Activated gamma-delta T cell treated with Interleukin-2 at 50 U/mL for 16 hours (primary cell): ENCODE measurements at places on chromosomes 4 and X.

DNA sequence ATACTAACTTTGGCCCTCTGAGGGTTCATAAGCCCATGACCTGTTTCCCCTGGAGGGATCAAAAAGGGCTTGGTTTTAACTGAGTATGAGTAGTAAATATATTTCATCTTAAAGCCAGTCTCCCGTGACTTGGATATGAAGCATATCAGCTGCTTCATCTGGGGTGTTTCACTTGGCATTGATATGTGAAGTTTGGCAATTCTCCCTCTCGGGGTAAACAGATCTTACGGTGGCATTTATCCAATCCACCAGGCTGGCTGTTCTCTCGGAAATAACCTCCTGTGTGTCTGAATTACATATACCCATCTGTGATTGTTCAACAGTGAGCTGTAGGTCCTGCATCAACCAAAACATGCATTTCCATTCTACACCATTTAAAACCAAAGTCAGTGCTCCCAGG is 130.7 kb downstream of the ADAM29 start:
- no peak for DNase-seq

DNA sequence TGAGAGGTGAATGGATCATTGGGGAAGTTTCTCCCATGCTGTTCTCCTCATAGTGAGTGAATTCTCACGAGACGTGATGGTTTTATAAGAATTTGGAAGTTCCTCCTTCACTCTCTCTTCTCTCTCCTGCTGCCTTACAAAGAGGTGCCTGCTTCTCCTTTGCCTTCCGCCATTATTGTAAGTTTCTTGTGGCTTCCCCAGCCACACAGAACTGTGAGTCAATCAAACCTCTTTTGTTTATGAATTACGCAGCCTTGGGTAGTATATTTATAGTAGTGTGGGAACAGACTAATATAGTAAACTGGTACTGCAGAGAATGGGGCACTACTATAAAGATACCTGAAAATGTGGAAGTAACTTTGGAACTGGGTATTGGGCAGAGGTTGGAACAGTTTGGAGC is 7.8 kb upstream of the CTAG2 start:
- DNase-seq: no peak

DNA sequence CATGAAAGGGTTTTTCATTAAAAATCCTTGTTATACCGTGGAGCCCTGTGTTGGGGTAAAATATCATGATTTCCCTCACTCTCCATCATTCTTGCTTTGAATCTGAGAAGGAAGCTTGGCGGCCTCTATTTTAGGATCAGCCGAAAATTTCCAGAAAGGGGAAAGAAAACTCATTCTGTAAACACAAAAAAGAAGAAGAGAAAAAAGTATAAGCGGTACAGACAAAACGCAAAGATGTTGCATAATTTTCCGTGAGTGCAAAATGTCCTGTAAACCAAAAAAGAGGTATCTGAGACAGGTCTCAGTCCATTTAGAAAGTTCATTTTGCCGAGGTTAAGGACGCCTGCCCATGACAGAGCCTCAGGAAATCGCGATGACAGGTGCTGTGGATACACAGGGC is 5.3 kb downstream of the CSF2RA start:
- DNase-seq: no peak

DNA sequence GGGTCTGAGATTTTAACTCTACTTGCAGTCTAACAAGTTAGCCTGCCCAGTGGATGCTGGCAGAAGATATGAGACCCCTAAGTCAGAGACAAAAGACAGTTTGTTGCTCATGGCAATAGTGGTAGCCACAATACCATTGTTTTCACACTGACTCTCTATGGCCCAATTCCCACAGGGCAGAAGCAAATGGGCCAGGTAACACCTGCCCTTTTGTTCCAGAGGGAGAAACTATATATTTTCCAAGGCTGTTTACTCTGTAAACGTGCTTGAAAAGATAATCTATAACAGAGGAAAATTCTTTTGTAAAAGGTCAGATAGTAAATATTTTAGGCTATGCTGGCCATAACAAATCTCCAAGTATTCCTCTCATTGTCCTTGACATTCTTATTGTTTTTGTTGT is 57.2 kb upstream of the NPNT start:
- DNase-seq: no peak

DNA sequence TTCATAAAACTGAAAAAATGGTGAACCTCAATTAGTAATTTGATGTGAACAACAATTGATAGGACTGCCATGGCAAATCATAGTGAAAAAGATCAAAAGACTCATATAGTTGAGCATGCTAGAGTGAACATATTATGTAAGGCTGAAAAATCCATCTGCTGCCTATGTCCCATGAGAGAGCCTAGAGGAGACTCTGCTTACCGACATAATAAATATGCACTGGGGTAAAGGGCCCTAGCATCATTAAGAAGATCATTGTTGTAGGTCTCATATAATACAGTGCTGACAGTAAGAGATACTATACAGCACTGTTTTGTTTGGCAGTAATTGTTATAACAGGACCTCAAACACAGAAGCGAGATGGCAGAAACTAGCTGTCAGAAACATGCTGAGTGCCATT is 229.0 kb downstream of the PABPC4L start:
- DNase-seq: no peak

- no peak for DNase-seq
These were observed 12.9 kb downstream of the NHSL2 start for GRCh38 chrX:71923516-71923915.

DNA sequence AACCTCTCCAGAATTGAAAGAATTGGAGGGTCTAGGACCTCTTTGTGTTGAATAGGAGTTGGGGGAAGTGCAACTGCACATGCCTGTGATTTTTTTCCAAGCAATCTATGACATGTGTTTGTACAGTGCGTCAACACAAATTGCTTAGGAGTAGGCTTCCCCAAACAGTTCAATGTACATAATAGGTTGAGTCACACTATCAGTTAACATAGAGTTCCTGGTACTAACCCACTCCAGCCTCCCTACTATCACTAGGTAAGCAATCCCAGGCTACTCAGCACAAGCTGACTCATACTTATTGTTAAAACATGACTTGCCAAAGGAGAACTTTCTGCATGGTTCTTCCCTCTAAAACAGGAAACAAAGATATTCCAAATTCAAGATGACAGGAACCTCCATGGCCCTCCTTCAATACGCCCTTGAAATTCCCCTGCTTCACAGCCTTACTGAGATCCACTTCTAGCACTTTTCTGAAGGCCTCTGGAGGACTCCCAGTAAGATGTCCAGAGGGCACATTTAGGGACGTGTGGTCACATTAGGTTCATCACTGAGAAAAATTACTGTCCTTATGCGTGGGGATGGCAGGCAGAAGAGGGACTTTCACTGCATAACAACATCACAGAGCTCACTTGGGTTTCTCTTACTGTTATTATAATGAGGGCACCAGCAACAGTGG is 8.4 kb upstream of the VSIG1 start:
- no peak for DNase-seq

DNA sequence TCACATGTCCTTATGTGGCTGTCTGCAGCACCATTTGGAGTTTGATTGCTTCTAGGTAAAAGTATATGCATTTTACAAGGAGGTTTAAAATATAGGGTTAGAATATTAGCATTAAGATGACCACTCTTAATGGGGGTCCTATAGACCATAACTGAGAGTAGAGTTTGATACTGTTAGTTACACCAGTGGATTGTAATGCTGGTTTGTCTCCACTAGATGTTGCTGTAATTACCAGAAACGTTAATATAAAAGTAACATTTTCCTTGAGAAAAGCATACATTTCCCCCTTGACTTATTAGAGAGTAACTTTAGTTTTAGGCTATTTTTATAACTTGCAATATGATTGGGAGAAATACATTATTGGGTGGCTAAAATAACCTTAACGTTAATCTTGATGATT is 93.0 kb downstream of the ZXDA start:
- DNase-seq: no peak
